H4 (cell line): ENCODE measurements at places on chromosomes 3 and 15.

DNA sequence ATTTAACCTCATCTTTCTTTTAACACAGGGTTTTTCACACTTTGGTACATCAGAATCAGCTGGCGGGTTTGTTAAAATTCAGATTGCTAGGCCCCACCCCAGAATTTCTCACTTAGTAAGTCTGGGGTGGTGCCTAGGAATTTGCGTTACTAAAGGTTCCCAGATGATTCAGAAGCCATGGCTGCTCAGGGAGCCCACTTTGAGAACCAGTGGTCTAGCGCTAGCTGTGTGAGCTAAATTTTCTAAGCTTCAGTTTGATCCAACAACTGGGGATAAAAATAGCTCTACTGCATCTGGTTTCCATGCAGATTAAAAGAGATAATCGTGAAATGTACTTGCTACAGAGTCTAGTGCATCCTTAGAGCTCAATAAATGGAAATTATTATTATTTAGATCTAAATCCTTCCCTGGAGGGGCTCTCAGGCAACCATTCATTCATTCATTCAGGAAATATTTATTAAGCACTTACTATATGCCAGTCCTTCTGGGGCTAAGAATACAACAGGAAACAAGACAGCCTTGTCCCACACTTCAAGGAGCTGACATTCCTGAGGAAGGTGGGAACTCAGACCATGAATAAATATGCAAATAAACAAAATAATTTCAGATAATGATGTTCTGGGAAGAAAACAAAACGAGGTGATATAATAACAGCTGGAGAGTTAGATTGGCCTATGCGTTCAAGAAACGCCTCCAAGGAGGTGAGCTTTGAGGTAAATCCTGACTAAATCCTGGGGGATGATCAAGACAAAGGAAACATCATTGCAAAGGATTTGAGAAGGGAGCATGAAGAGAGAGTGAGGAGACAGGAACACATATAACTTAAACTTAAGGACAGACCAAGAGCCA is 3.9 kb upstream of the CIDEC start:
- no peak for DNase-seq

- no peak for DNase-seq
Measured at GRCh38 chr3:66152336-66152735, 68.5 kb upstream of the SLC25A26 start.

- no peak for DNase-seq
Measured at GRCh38 chr15:91865950-91866349, 12.4 kb downstream of the SLCO3A1 start.

- no peak for DNase-seq
Measured at GRCh38 chr3:14861446-14862302, 42.9 kb downstream of the FGD5 start.

GRCh38 chr3:147618691-147619090 is 209.5 kb downstream of the ZIC1 start:
- no peak for DNase-seq

- no peak for DNase-seq
Measured at GRCh38 chr3:169297214-169297613, 366.3 kb downstream of the MECOM start.

DNA sequence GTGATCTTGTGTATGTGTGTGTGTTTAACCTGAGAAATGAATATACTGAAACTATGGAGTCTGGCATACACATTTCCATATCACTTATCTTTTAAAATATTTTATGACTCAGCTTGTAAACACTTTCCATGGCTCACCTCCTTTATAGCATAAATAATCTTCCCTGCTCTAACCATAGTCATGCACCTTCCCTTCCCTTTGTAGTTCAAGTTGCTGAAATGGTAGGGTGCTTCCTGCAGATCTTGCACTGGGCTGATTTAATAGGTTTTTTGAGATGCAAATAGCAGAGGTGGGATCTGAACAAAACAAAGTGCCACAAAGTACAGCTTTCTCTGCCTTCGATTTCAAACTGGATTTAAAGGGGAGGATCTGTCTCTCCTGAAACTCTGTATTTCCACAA is 712.7 kb upstream of the LMCD1 start:
- DNase-seq = no peak

- no peak for DNase-seq
Measured at GRCh38 chr3:62611541-62612240, 238.3 kb upstream of the FEZF2 start.

DNA sequence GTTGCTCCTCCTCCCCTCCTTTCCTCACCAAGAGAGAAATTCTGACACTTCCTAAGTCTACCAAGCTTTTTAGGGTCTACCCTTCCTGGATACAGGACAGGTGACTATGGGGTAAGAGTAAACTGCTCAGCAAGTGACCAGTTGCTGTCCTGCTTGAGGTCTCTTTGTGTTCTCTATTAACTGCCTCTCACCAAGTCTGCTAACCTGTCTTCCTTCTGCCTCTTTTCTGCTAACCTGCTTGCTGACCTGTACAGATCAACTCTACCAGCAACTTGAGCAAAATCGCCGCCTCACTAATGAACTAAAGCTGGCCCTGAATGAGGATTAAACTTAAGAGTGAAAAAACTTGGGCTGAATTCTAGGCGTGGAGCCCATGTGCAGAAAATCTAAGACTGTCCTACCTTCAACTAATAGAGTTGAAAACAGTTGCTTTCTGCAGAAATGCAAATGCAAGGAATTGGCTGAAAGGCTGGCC is 27.1 kb downstream of the TPM1 start:
- no peak for DNase-seq

GRCh38 chr15:69749797-69750196 is 297.2 kb downstream of the RPLP1 start:
- DNase-seq = no peak

DNA sequence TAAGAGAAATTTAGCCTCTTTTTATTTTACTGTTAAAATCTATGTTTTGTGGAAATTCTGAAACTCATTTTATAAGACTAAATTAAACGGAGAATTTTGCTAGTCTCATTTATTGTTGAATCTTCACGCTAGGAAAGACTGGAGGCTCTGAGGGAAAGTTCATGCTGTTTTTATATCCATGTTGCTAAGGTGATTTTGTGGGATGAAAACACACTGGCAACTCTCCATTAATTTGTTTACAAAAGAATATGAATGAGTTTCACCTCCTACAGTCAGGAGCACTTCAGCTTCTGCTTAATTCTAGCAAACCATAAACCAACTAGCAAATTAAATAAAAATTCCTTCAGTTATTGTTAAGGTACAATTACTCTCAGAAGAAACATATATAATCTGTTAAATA is 195.4 kb downstream of the RAP2B start:
- DNase-seq = no peak

GRCh38 chr3:82796765-82797164 is 1035.3 kb upstream of the GBE1 start:
- no peak for DNase-seq

- DNase-seq = no peak
Measured at GRCh38 chr15:52254391-52254790, 41.2 kb downstream of the MYO5C start.

DNA sequence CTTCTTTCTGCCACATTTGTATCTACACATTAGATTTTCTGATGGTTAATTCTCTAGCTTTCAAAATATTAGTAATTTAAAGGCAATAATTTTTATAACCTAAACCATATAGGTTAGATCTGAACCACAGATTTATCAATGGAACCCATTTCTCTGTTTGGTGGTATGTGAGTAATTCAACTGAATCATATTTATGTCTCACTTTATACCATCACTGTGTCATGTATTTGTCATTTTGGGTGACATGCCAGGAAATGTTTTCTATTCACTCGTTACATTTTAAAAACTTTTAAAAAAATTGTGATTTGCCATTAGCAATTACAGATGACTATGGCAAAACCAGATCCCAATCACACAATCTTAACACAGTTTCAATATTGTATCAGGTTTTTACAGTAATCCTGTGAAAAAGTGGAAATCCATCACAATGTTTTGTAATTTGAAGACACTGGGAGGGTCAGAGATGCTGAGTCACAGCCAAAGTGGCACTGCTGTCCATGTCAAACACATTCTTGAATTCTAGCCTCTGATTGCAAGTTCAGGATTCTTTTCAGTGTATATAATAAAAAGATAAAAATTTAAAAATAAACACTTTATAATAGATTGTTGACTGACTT is 356.0 kb upstream of the RBMS3 start:
- DNase-seq = peak; percentile 11

GRCh38 chr3:59802045-59802444 is 752.2 kb upstream of the CFAP20DC start:
- DNase-seq = no peak

DNA sequence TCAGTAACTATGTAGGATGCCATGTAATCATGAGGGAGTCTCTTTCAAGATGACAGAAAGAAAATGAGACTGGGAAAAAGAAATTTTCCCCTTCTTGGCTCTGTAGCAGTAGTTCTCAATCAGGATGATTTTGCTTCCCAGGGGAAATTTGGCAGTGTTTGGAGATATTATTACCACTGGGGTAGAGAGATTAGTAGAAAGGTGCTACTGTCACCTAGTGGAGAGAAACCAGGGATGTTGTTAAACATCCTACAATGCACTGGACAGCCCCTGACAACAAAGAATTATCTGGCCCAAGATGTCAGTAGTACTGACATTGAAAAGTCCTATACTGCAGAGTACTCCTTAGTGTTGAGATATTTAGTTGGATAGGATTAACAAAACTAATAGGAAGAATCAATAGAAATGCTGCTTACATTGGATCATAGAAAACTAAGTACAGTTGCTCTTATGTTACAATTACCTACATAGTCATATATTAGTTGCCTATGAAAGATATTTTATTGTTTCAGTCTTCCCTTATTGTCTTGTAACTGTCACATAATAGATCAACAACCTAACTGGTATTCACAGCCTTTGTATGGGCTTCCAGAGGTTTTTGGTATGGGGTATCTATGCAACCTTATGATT is 433.3 kb downstream of the RAP2B start:
- peak; percentile 61 for DNase-seq

DNA sequence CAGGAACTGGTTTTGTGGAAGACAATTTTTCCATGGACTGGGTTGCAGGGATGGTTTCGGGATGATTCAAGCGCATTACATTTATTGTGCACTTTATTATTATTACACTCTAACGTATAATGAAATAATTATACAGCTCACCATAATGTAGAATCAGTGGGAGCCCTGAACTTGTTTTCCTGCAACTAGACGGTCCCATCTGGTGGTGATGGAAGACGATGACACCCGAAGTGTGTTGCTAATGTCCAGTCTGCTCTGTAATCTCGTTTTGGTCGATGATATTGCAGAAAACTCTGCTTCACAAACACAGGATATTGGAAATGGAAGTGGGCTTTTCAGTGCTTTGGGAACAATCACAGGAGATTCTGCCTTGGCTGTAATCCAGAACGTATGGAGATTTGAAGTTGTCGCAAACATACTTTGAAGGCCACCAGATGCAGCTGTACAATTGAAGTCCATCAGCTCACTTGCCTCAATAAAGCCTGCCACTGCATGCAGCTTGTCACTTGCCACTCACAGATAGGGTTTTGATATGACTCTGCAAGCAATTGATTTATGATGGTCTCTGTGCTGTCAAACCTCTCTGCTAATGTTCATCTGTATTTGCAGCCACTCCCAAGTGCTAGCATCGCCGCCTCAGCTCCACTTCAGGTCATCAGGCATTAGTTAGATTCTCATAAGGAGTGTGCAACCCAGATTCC is 141.7 kb downstream of the TJP1 start:
- no peak for DNase-seq

- no peak for DNase-seq
Measured at GRCh38 chr3:141278196-141279076, 46.8 kb downstream of the PXYLP1 start.

DNA sequence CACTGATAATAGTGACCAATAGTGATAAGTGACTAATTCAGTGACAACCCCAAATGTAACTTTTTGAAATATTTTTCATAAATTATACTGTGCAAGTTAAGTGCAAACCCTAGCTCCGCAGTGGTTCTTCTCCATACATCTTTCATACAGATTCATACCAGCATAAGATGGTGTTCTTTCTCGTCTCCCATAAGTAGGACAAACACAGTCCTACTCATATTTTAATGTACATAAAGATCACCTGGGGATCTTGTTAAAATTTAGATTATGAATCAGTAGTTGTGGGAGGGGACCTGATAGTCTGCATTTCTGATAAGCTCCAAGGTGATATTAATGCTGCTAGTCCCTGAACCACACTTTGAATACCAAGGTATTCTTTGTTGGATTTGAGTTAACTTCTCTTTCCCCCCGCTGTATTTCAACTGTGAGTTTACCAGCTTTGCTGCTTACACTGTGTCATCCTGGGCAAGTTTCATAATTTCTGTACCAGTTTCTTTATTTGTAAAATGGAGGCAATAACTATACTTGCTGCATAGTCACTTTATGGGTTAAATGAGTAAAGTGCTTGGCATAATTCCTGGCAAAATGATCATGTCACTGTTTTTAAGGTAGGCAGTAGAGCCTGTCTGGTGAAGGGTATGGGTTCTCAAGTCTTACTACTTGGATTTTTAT is 34.7 kb upstream of the C3orf38 start:
- DNase-seq = no peak

DNA sequence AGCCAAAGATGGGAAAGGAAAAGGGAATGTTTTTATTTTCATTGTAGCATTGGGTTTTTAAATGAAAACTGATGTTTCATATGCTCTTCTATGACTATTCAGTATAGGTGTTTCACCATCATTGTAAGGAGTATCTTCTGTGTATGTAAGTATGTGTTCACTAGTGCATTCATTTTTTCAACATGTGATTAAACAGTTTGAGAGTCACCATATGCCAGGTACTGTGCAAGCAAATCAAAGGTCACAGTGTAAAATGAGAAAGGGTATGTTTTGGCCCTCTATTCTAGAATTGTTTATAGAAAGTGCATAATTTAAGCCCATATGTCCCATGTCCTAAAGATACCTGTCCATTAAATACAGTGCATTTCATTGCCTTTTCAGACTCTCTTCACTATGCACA is 207.2 kb downstream of the ZBTB20 start:
- DNase-seq = no peak
